Hematopoietic multipotent progenitor cell treated with erythropoietin and hydrocortisone succinate and interleukin-3 and kit ligand, for 17 days (in vitro differentiated cells): ENCODE measurements at places on chromosomes 6 and 20.

- DNase-seq, result no peak
Measured at GRCh38 chr20:44035924-44036323, 121.3 kb downstream of the TOX2 start.

DNA sequence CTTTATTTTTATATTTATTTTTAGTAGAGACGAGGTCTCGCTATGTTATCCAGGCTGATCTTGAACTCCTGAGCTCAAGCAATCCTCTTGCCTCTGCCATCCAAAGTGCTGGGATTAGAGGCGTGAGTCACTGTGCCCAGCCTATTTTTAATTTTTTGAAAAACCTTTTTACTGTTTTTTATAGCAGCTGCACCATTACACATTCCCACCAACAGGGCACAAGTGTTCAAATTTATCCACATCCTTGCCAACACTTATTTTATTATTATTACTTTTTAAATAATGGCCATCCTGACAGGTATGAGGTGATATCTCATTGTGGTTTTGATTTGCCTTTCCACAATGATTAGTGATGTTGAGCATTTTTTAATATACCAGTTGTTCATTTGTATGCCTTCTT is 42.5 kb downstream of the PACSIN1 start:
- no peak for DNase-seq

- no peak for DNase-seq
Measured at GRCh38 chr20:2476742-2477615, 6.4 kb upstream of the SNRPB start.

DNA sequence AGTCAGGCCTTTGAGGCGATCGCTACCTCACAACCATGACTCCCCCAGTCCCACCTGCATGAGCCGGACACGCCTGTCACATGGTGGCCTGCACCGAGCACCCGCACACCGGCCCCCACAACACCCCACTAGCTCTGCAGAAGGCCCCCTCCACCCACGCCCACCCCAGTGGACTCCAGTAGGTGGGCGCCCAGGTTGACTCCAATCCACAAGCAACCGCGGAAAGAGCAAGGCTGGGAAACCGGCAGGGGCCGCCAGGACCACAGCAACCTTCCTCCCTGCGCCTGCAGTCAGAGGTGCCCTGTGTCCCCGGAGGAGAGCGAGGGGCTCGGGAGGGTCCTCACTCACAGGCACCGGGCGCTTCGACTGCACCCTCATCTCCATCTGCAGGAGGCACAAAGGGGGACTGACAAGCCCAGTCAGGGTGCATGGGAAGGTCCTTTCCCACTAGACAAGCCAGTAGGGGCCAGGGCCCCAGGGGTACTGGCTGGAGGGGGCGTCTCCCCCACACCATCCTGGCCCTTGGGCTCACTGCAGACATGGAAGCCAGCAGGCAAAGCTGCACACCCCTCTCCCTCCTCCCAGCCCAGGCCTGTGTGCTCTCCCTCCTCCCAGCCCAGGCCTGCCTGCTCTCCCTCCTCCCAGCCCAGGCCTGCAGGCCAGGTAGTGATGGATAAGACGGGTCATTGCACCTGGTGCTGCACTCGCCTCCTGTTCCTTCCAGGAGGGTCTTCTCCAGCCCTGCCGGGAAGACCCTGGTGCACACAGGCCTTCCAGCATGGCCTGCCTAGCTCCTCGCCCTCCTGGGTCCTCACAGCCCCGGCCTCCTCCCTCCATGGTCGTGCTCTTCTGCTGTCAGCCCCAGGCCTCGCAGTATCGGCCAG is 137.2 kb downstream of the DLL1 start:
- DNase-seq, result no peak

GRCh38 chr20:4835244-4836177 is 113.8 kb downstream of the PRND start:
- DNase-seq, result no peak

- DNase-seq, result no peak
Measured at GRCh38 chr6:11217360-11218101, 14.9 kb downstream of the NEDD9 start.

- DNase-seq, result no peak
Measured at GRCh38 chr6:1662534-1662933, 52.8 kb downstream of the FOXC1 start.

DNA sequence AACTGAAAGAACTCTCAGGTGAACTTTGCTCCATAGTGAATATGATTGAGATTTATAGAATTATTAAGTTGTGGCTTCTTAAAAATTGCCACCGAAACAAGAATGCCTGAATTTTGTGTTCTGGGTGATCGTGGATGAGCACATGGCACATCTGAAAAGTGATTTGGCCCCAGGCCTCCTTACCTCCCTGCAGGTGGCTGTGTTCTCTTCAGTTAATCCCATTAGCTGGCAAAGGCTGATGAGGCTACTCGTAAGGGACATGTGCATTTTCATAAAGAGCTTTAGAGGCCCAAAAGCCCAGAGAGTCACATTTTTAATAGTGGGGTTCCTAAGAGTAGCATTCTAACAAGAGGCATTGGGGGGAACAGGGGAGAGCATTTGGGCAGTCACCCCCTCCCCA is 22.6 kb downstream of the GNAS start:
- no peak for DNase-seq

DNA sequence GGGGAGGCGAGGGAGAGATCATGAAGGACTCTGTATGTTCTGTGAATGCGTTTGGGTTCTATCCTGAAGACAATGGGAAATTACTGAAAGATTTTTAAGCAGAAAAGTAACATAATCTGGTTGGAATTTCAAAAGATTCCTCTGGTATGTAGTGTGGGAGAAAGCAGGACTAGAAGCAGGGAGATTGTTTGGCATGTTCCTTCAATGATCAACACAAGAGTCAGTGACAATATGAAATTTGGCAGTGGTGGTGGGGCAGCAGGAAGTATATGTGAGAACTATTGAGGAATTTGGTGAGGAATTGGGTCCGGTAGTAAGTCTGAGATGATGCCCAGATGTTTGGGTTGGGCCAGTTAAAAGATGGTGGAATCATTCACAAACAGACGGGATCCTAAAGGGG is 348.7 kb downstream of the CD83 start:
- DNase-seq, result no peak

DNA sequence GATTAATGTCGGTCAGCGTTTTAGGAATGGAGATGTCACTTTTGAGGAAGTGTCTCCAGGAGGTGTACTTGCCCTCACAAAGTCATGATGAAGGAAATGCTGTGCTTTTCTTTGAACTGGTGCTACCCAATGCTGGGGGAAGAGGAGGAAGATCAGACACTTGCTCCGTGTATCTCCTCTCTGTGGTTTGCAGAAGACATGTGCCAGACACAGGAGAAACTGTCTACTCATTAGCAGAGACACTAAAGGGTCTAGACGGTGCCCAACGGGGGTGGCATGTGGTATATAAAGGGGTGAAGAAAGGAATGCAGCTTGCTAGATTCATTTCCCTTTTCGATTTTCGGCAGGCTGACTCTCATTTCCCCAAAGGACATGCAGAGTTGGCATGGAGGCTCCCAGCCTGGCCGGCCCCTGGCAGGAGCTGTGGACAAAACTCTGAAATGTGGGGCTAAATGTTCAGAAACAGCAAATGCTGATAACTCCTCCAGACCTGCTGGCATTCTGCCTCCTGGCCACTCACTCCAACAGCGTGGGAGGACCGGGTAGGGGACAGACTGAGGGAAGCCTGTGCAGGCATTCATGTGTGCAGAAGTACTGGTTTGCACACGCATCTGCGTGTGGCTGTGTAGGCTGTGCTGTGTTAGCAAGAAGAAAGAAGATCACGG is 59.6 kb upstream of the QKI start:
- DNase-seq, result no peak

DNA sequence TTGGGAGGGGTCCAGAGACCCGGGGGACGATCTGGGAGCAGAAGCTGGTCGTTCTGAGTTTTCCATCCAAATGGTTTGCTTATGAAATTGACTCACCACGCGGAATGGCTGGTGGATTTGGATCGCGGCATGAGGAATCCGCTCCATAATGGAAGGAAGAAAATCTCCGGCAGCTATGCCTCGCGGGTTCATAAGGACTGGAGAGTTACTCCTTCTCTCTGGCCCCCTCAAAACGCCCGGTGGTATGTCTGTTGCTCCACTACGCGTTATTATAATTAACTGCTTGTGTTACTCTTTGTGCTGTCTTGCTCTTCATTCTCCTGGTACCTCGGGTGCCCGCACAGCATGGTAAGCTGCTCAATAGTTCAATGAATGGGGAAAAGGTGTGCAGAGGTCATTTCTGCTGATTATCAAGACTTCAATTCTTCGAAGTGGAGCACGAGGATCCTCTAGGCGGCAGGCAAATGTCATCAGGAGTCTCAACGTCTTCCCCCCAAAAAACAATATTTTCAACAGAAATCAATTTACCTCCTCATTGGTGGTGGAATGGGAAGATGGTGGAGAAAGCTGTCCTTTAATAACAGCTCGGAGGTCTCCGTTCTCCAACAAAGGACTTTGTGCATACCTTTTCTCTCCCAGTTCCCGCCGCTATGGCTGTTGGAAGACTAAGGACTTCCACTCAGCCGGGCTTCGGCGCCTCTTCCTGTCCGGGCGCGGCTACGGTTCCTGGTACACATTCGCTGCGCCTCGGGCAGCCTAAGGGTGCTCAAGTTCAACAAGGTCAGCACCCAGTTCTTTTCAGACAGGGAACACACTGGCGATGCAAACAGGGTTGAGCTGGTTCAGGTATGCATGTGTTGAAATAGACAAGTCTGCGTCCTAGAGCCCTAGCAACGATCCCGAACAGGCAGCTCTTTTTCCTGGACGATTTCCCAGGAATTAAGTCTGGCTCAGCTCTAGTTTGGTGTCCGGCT is 9.2 kb upstream of the PRSS16 start:
- DNase-seq, result no peak

GRCh38 chr6:119517428-119517827 is 167.9 kb upstream of the MAN1A1 start:
- no peak for DNase-seq

DNA sequence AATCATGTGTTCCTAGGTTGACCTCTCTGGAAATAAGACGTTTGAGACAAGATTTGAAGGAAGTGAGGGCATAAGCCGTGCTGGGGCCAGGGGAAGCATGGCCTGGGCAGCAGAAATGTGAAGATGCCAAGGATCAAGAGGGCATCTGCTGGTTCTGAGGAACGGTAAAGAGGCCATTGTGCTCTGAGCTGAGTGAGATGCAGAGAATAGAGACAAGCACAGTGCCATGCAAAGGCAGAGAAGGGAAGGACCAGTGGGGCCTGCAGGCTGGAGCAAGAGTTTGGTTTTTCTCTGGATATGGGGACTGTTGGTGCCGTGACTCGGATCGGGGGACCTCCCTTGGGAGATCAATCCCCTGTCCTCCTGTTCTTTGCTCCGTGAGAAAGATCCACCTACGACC is 50.8 kb downstream of the SMPDL3A start:
- DNase-seq, result no peak

DNA sequence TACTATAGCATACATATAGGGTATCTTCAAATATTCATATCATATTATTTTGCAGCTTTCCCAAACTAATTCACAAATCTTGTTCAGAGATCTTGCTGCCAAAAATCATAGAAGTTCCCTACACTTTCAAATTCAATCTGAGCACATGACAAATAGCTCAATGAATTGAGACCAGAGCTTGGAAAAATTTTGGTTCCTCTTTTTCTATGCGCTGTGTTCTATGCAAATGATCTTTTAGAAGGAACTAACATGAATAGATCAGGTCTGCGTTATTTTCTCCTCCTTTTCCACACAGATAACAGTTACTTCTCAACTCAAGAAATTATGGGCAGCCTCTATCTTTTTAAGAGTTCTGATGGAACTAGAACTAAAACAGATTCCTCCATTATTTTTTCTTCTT is 316.3 kb downstream of the ARHGAP18 start:
- DNase-seq, result no peak

GRCh38 chr6:143336446-143337152 is 113.9 kb downstream of the ADAT2 start:
- DNase-seq, result no peak

DNA sequence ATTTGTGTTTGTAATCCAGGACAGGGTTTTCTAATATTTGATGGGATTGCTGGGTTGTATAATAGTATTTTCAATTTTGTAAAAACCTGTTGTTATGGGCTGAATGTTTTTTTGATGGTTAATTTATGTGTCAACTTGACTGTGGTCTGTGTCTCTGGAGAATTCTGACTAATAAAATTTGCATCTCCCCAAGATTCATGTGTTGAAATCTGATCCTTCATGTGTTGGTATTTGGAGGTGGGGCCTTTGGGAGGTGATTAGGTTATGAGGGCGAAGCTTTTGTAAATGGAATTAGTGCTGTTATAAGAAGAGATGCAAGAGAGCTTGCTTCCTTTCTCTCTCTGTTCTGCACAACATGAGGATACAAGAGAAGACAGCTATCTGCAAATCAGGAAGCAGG is 48.7 kb upstream of the SAMD5 start:
- DNase-seq, result no peak

DNA sequence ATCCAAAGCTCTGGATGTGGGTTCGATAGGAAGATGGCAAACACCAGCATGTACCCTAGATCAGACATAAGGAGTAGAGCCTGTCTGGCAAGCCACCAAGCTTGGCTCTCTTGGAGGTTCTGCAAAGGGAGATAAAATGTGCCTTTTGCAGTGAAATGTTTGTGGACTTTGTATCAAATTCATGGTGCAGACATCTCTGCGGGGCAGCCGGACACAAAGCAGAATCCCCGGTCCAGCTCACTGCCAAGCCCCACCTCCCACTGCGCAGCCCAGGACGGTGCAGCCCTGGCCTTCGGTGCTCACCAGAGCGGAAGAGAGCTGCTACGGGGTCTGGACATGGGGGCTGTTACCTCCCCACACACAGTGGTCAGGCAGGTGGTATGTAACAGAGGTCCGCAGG is 333.6 kb upstream of the JARID2 start:
- DNase-seq, result peak; percentile 20

GRCh38 chr6:71481011-71481410 is 192.4 kb downstream of the OGFRL1 start:
- no peak for DNase-seq

DNA sequence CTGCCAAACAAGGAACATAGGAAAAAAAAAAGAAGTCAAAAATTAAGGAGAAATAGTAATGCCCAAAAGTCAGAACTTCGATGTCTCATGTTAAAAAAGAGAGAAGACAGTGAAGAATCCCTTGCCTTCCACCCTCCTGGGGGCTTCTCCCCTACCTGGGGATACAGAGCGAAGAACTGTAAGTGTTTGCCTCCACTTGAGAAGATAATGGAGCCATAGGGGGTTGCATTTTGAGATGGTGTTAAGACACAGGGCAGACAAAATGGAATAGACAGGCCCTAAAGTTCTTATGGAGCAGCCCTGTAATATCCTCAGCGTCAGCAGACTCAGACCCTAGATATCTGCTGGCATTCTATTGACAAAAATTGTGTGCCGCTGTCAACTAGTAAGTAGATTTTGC is 222.2 kb upstream of the MAP3K7 start:
- DNase-seq, result no peak
